ENCODE measurements at places on chromosomes 4 and X.

DNA sequence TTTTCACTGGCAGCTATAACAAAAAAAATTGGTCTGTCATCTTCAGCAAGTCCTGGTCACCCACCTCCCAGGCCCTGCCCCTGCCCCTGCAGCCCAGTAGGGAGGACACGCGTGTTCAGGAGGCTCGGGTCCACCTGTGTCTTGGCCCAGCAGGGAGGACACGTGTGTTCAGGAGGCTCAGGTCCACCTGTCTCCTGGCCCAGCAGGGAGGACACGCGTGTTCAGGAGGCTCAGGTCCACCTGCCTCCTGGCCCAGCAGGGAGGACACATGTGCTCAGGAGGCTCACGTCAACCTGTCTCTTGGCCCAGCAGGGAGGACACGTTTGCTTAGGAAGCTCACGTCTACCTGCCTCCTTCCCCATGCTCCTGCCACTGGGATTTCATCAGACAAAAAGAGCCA, 44.9 kb downstream of the HTT-AS start:
- no peak for DNase-seq

- DNase-seq, result no peak
These were observed 222.4 kb downstream of the CCSER1 start for GRCh38 chr4:90349636-90350035.

DNA sequence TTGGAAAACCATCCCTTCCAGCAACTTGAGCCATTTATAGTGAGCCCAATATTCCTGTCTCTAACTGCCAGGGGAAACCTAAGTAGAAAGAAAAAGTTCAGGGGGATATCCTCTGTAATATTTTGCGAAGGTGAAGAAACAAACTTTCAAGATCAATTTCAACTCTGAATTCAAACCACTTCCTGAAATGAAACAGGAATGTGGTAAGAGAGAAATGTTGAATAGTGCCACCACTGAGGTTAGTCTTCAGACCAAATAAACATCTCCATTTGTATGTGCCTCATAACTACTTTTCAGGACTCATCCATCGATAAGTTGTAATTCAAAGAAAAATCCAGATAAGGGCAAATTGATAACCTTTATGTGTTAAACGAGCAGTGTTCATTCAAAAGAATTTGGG, 128.7 kb downstream of the GABRB1 start:
- DNase-seq, result no peak

DNA sequence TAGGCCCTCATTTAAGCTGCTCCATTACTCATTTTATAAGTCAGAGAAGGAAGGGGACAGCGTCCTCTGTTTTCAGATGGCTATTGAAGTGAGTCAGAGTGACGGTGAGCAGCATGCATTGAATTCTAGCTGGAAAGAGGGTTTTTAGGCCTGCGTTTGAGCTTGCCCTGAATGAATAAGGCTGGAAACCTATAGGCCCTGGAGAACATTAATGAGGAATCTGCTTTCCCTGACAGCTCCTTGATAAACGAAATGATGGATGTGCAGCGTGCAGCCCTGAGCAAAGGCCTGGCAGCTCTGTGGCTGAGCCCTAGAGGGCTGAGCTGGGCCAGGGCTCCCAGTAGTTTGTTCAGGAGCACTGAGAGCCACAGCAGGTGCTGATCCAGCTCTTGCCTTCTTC, 33.4 kb downstream of the TBL1X start:
- DNase-seq, result no peak

DNA sequence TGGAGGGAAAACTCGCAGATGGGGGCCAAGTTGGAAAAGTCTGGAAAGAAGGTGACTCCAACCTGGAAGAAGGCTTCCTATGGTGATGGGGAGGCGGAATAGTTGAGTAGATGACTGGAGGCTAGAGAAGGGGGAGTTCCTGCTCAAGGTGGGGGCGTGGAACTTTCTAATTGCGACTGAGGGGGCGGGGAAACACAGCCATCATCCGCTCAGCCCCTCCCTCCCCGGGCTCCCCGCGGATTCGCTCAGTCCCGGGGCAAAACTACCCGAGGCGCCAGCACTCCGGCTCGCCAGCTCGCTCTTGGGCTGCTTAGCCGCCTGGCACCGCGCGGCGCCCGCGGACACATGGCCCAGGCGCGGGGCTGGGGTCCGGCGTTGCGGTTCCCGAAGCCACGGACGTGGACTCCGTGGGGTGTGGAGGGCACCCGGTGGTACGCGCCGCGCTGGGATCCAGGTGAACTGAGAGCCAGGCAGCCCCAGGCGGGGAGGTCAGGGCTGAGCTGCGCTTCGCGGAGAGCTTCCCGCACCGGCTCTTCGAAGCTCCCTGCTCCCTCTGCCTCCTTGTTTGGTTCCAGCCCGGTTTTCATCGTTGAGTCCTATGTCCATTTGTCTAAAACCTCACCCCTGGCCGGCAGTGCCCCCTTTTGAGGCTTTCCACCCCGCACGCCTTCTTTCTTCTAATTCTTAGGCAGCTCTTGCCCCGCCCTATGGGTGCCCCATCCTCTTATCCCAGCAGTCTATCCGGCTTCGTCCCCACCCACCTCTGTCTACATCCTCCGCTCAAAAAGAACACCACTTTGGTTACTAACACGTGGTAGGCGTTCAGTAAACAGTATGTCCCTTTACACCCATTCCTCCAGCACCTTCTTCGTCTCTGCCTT, 38.9 kb downstream of the STARD8 start:
- no peak for DNase-seq

DNA sequence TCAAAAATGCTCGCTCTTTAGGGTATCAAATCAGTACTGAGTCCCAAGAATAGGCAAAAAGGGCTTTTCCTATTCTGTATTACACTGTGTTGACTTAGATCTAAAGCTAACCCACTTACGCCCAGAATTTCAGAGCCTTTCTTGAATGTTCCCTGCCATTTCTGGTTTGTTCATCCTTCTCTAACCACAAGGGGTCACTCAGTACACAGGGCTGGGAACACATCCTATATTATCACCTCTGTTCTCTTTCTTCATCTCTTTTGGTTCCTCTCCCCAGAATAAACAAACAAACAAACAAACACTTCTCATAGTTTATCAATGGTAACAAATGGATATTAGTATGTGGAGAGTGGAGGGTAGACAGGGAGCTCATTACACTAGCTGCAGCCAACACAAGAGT, 25.5 kb upstream of the MORC4 start:
- DNase-seq, result no peak

DNA sequence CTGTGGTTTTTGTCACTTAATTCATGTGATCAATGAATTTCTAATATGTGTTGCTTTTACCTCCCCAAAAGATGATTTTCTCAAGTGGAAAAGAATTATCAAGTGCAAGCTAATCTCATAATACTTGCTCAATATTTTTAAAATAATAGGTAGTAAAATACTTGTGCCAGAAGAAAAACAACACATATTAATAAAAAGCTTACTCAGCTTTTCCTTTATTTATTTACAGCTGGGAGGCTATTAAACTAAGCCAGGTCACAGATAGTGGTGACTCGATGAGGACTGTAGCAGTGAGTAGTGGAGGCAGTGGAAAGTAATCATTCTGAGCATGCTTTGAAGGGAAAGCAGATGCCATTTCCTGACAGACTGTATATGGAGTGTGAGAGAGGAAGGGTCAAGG, 96.1 kb downstream of the PRDM5 start:
- DNase-seq, result no peak

DNA sequence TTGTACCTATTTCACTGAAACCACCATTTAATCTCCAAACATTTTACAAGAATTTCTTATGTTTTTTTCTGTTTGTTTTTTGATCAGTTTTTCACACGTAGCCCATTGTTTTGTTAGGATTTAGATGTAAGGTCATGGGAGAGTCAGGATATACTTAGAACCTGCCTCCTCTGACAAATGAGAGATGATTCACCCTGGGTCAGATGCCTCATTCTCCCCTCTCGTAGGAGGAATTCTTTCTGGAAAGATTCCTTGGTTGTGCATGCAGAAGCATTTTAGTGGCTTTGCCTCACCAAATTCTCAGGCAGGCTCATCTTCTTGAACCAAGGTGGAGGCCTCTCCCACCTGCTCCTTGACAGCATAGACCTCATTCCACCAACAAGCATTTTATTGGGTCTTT, 599.3 kb downstream of the SPRY1 start:
- DNase-seq, result no peak

DNA sequence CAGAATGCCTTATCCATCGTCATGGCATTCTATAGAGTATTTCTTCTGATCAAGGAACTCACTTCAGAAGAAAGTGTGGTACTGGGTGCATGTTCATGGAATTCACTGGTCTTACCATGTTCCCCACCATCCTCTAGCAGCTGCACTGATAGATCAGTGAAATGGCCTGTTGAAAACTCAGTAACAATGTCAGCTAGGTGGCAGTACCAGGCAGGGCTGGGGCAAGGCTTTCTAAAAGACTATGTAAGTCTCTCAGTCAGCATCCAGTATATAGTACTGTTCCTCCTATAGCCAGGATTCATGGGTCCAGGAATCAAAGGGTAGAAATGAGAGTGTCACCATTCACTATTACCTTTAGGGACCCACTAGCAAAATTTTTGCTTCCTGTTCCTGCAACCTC, 15.8 kb upstream of the LDB2 start:
- DNase-seq, result no peak

DNA sequence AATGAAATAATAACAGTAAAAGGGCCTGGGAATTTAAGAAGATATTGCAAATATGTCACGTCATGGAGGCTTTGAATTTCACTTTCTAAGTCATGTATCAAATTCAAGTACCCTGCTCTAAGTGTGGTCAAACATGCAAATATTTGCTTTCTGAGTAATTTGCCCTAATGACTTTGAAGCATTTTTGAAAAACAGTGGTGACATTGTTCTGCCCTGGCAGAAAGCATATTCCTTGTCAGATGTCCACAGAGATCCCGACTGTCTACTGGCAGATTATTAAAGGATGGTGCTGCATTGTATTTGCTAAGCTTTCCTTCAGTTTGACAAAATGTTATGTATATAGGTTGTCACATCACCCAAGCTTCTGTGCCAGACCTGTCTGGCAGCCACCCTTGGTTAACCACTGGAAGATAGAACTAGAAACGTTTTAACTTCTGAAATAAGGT, 92.5 kb downstream of the ANK2 start:
- DNase-seq, result no peak
